Effector memory CD8-positive, alpha-beta T cell (primary cell): ENCODE measurements at places on chromosomes 12 and 14.

- DNase-seq: no peak
These were observed 162.1 kb upstream of the AVPR1A start for GRCh38 chr12:63313139-63313538.

DNA sequence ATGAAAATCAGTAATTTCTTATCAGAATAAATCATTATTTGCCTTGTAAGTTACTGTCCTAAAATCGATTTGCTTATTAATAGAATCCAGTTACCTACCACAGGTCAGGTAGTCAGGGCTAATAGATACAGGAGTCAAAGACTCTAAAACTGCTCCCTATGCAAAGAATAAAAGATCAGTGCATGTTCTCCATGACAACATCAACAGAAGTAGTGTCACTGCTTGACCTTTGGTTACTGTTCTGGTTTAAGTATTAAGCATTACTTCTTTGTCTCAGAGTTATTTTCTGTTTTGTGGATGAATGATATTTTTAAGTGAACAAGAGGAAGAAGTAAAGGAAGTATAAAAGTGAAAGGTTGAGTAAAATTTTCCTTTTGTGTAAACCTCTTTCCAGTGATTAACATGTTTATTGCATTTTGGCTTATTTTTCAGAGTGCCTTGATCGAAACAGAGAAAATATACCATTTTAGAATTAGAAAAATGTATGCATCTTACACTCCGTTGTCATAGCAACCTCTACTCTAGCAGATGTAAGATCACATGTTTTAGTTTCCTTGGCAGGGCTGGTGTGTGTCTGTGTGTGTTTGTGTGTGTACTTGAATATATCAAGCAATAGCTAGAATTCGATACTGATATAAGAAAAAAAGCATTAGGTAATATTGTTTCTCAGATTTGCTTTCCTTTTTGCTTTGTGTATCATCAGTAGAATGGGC lies 44.7 kb downstream of the ABCD2 start:
- DNase-seq: no peak

DNA sequence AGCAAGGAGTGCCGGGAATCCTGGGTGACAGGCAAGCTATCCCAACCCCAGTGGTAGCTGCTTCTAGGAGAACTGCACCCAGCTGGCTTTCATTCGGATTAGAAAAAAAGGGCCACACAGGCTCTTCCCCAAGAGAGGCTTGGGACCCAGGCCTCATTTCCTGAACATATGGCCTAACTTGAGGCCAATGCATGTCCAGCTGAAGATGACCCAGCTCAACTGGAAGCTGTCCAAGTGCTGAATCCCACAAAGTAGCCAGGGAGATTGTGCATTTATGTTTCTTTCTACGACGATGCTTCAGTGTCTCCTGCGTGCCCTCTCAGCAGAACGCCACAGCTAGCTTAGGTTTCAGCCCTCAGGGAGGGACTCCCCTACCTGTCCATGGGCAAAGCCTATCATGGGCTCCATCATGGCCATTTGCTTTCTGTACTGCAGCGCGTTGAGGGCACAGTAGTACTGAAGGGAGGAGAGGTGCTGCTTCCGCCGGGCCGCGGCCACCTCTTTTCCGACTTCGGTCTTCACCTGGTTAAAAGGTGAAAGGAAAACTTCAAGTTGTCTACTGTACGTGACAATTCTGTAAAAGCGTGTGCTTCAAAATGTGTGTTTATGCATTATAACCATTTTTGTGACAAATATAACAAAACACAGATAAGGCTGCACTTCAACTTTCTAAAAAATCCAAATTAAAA lies 29.1 kb downstream of the APPL2 start:
- DNase-seq: no peak

GRCh38 chr12:14834509-14834908 lies 8.8 kb downstream of the ART4 start:
- no peak for DNase-seq

- DNase-seq: no peak
These were observed 293.2 kb upstream of the CRY1 start for GRCh38 chr12:107386569-107386968.

- DNase-seq: no peak
These were observed 87.1 kb downstream of the VEZT start for GRCh38 chr12:95304673-95305198.

GRCh38 chr12:57450057-57450456 lies 5.0 kb upstream of the INHBE start:
- DNase-seq: no peak

GRCh38 chr12:65125247-65125646 lies 4.1 kb upstream of the WIF1 start:
- DNase-seq: no peak

DNA sequence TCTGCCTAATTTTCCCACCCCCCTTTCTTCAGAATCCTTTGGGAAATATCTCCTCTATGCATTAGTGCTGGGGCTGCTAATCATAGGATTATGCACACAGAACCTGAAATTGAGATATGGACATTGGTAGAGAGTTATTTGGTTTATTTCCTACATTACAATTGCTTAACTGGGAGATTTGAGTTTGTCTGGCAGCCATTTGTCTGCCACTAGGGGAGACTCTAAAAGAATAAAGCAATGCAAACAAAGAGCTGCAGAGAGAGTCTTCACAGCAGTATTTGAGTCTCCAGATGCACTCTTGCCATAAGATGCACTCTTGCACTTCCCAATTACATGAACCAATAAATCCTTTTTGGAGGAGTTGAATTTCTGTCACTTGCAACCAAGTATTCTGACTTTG lies 12.0 kb upstream of the PCNX4 start:
- DNase-seq: no peak

- peak; percentile 51 for DNase-seq
These were observed 45.9 kb downstream of the IFNG start for GRCh38 chr12:68113644-68114043.

GRCh38 chr12:56908136-56908535 lies 26.1 kb downstream of the SDR9C7 start:
- no peak for DNase-seq

- DNase-seq: no peak
These were observed 102.1 kb upstream of the RAP1B start for GRCh38 chr12:68508576-68508975.

DNA sequence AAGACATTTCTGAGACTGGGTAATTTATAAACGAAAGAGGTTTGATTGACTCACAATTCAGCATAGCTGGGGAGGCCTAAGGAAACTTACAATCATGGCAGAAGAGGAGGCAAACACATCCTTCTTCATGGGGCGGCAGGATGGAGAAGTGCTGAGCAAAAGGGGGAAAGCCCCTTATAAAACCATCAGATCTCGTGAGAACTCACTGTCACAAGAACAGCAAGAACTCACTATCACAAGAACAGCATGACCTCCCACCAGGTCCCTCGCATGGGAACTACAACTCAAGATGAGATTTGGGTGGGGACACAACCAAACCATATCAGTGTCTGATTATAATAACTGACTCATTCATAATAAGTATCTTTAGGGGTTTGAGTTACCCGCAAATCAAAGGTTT lies 6.4 kb downstream of the SLC39A9 start:
- no peak for DNase-seq

- no peak for DNase-seq
These were observed 9.5 kb downstream of the CEP290 start for GRCh38 chr12:88132392-88132791.

- DNase-seq: peak; percentile 9
These were observed 52.9 kb downstream of the SEL1L start for GRCh38 chr14:81480741-81481140.

DNA sequence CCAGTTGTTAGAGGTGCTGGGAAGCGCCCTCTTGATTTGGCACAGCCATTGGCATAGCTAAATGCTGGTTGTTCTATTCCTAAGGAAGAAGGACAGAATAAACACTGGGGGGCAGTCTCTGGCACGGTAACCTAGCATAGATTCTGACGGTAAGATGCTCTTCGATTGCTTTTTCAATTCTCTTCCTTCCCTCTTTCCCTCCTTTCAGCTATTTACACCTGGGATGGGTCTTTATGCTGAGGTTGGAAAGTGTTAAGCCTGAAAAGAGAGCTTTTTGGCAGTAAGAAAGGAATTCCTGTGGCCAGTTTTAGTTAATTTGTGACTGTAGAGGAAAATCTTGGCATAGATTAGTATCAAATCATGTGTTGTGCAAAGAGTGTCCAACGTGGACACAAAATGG lies 162.8 kb downstream of the SNAPC1 start:
- no peak for DNase-seq

GRCh38 chr12:77947746-77948145 lies 117.1 kb downstream of the NAV3 start:
- no peak for DNase-seq

GRCh38 chr14:87121716-87122115 lies 871.3 kb downstream of the GALC start:
- no peak for DNase-seq
